Vagina (tissue), 2 donors: ENCODE measurements at places on chromosomes 12 and 14. TPM values are rescaled to one million over a fixed set of nuclear protein-coding genes. Genes with fewer than 3 reads are reported as not detected.

ERG28 gene
- total RNA-seq, result 9.6 TPM

DNA sequence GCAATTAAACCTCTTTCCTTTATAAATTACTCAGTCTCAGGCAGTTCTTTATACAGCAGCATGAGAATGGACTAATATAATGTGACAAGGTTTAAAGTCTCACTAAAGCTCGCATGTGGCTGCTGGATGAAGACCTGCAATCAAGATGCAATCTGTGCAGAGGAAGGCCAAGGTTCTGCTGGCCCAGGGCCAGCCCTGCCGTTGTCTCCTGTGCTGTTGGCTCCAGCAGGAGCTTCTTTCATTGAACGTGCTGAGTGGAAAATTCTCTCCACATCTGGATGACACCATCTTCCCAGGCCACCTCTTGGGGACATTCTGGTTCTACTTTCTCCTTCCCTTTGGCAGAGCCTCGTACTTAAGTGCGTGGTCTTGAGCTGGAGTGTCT, 742.2 kb downstream of the VRK1 start:
- H3K4me1 ChIP-seq, result no peaks in the 10 kb centered on the region
- H3K27me3 ChIP-seq, result no peaks in the 10 kb centered on the region
- no peak for DNase-seq

AQP6 gene
- not detected for total RNA-seq

GPRC5D gene
- not detected for total RNA-seq

LMBR1L gene
- 53.3 TPM for total RNA-seq

SLC22A17 gene
- total RNA-seq, result 37.8 TPM

NID2 gene
- 20.1 TPM for total RNA-seq

CAPS2 gene
- 24.6 TPM for total RNA-seq

LRRC10 gene
- total RNA-seq, result not detected

PLEKHG7 gene
- not detected for total RNA-seq

LUM gene
- 72.9 TPM for total RNA-seq

GRCh38 chr14:24390701-24391468, 7.9 kb upstream of the NYNRIN start:
- H3K27me3 ChIP-seq, result no peaks in the 10 kb centered on the region
- no peak for DNase-seq
- H3K36me3 ChIP-seq, result no peaks in the 10 kb centered on the region
- H3K4me3 ChIP-seq, result no peak overlapping the region

DNA sequence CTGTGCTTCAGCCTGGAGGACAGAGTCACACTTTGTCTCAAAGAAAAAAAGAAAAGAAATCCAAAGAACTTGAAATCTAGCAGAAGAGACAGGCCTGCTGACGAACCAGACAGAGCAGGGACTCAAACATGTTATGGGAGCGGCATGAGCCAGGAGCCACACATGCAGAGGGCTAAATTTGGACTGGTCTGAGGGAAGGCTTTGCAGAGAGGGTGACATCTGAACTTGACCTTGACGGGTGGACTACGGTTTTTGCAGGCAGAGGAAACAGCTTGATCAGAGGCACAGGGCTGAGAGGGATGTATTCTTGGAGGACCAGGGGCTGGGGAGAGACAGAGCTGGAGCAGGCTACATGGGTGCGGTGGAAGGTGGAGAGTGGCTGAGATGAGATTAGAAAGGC, 20.5 kb upstream of the SLC24A4 start:
- H3K4me3 ChIP-seq, result no peak overlapping the region
- no peaks in the 10 kb centered on the region for H3K36me3 ChIP-seq
- H3K4me1 ChIP-seq, result no peaks in the 10 kb centered on the region
- no peak for DNase-seq
- H3K27ac ChIP-seq, result no peak overlapping the region
- H3K27me3 ChIP-seq, result no peaks in the 10 kb centered on the region

SLC4A8 gene
- 0.74 TPM for total RNA-seq

GRCh38 chr14:75711105-75711795, 50.2 kb downstream of the TTLL5 start:
- H3K27me3 ChIP-seq, result no peaks in the 10 kb centered on the region
- peak overlapping the region; percentile 81 for H3K27ac ChIP-seq
- no peaks in the 10 kb centered on the region for H3K36me3 ChIP-seq
- peaks cover 28% of the 10 kb centered on the region for H3K4me1 ChIP-seq
- no peak for DNase-seq
- H3K4me3 ChIP-seq, result no peak overlapping the region

TC2N gene
- total RNA-seq, result 50.3 TPM

HOXC12 gene
- total RNA-seq, result not detected

- no peak for DNase-seq
- peak overlapping the region; percentile 18 for H3K4me3 ChIP-seq
- H3K4me1 ChIP-seq, result no peaks in the 10 kb centered on the region
- H3K27ac ChIP-seq, result peak overlapping the region; percentile 40
- H3K27me3 ChIP-seq, result no peaks in the 10 kb centered on the region
Observed at GRCh38 chr12:83122623-83122934, 435.9 kb downstream of the TMTC2 start.
